SHP77 treated with DMSO at 0.1 percent for 48 hours (cell line): ENCODE measurements at places on chromosomes 1 and 21.

- DNase-seq, result peak; percentile 34
These were observed 342.7 kb upstream of the NR5A2 start for GRCh38 chr1:199684686-199685273.

DNA sequence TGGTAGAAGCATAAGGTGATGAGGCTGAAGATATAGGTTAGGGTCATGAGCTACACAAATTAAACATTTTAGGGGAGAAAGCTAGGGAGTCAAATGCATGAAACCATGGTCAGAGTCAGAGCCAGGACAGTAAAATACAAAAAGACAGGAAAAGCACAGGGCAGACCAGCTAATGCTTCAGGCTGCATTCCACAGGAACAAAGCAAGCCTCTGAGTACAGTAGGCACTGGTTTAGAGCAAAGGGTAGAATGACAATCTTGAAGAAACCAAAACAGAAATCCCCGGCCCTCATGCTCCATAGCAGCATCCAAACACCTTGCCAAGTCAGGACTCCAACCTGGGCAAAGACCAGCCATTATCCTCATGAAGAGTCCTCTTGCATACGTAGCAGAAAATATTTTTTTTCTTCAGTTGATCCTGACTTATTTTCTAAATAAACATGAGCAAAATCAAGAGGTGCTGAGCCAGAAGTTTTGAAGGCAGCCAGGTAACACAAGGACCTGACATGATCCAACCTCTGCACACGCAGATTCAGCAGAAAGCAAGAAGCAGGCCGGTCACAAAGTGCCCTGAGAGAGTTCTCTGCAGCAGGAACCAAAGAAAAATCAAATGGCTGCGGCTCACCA lies 273.1 kb downstream of the TTLL7 start:
- DNase-seq, result no peak

DNA sequence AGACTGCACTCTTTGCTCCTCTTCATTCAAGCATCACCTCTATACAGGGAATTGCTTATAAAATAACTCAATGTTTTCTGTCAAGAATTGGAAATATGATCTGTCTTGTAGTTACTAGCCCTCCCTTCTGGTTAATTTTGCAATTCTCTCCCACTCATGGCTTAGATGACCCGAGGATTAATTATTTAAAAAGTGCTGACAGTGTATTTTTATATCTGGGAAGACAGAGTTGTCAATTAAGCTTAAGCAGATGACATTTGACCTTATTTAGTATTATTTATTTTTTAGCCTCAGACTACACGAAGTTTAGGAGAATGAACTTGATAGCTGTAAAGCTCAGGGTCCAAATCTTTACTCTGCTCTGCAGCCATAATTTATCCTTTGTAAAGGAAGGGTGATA lies 538.5 kb downstream of the NEGR1 start:
- DNase-seq, result no peak

DNA sequence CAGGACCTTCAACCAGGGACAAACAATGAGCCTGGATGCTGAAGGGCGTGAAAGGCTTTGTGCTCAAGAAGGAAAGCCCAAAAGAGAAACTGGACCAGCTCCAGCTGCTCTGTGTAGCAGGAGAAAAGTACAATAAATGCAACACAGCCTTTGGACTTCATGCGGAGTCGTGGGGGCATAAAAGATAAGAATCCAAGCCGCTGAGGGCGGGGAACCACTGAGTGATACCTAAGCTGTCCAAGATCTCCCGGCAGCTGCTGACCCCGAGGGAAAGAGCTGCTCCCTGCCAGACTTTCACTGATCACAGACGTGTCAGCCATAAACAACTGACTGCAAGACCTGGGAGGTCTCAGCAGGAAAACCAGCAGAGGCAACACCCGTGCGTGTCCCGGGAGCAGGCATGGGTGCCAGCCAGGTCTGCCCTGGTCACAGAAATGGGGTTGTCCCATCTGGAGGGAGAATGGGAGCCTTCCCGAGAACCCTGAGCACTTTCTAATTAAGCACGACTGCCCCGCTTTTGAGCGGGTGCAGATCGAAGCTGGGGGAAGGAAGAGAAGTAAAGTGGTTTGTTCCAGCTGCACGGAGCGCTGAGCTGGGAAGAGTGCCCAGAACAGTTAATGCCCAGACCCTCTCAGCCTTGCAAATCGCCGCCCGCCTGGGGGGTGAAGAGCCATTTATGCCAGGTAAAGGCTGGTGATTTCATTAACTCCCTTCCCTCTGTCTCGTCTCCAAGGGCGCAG lies 68.3 kb upstream of the TARDBP start:
- peak; percentile 49 for DNase-seq

DNA sequence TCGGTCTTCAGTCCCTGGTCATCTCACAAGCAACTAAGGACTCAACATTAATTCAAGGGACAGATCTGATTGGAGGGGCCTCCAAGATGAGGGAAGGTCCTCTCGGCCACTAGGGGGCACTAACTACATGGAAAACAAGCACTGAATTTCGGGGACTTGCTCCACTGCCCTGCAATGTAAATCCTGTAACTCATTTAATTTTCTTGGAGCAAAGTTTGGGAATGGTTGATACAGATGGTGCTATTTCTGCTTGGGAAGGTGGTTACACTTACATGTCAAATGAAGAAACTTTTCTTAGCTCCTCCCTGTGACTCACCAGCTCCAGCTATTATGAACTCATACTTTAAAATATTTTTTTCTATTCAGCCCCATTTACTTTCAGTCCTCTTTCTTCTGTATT lies 97.4 kb upstream of the KCNJ15 start:
- peak; percentile 26 for DNase-seq

GRCh38 chr1:39360731-39361130 lies 130.7 kb upstream of the BMP8A start:
- DNase-seq, result no peak

DNA sequence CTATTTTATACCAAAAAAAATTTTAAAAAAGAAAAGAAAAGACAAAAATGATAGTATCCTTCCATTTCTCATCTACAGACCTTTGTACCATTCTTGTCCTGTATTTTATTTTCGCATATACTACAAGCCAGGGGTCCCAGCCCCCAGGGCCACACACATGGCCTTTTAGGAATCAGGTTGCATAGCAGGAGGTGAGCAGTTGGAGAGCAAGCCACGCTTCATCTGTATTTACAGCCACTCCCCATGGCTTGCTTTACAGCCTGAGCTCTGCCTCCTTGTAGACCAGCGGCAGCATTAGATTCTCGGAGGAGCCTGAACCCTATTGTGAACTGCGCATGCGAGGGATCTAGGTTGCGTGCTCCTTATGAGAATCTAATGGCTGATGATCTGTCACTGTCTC lies 39.8 kb downstream of the RASSF5 start:
- no peak for DNase-seq

DNA sequence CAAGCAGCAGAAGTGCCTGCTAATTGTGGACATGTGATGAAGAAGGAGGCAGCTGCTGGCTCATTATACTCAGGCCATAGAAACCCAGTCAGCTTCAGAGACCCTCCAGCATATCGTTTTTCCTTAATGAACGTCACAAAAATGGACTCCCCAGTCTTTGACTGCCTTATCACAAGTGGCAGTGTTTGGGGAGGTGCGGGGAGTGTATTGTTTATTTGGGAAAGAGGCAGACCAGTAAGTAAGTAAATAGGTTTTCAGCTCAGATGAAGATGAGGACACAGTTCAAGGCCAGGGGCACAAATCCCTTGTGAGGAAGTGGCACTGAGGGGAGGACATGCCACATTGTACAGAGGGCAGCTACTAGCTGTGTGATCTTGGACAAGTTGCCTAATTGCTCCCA lies 43.5 kb upstream of the NRDC start:
- DNase-seq, result no peak

DNA sequence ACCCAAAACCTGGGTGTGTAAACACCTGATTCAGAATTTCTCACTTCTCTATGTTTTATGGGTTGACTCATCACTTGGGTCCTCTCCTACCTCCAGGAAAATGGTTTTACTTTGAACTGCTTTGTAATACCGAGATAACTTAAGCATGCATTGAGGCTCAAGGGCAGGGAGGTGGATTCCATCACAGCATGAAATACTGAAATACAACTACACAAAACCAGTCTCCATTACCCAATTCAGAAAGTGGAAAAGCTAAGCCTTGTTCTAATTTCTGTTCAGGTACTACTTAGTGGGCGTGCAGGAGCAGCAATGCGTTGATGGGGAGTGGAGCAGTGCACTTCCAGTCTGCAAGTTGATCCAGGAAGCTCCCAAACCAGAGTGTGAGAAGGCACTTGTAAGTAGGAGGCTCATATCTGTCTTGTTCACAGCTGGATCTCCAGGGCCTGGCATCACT lies 6.1 kb upstream of the C4BPA start:
- no peak for DNase-seq

GRCh38 chr1:221720545-221720944 lies 21.3 kb downstream of the DUSP10 start:
- no peak for DNase-seq

- DNase-seq, result no peak
These were observed 28.7 kb upstream of the EIF4G3 start for GRCh38 chr1:21205416-21205815.

DNA sequence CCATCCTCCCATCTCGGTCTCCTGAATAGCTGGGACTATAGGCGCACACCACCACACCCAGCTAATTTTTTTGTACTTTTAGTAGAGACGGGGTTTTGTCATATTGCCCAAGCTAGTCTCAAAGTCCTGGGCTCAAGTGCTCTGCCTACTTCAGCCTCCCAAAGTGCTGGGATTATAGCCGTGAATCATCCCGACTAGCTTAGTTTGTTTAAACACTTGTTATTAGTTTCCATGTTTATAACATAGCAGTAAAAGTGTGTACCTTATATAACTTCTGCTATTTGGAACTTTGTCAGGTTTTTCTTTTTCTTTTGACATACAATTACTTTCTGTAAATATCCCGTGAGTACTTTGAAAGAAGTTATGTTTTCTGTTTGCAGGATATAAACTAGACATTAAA lies 60.6 kb upstream of the C1orf21 start:
- DNase-seq, result no peak

DNA sequence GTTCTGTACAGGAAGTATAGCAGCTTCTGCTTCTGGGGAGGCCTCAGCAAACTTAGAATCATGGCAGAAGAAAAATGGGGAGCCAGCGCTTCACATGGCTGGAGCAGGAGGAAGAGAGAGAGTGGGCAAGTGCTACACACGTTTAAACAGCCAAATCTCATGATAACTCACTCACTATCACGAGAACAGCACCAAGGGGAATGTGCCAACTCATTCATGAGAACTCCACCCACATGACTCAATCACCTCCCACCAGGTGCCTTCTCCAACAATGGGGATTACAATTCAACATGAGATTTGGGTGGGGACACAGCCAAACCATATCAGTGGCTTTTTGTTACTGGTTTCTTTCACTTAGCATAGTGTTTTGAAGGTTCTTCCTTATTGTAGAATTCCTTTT lies 138.6 kb downstream of the SYT14 start:
- DNase-seq, result no peak
